WERI-Rb-1 (cell line): ENCODE measurements at places on chromosomes 1 and 21.

GRCh38 chr1:44417351-44418021 lies 12.4 kb downstream of the RNF220 start:
- DNase-seq = peak; percentile 72

DNA sequence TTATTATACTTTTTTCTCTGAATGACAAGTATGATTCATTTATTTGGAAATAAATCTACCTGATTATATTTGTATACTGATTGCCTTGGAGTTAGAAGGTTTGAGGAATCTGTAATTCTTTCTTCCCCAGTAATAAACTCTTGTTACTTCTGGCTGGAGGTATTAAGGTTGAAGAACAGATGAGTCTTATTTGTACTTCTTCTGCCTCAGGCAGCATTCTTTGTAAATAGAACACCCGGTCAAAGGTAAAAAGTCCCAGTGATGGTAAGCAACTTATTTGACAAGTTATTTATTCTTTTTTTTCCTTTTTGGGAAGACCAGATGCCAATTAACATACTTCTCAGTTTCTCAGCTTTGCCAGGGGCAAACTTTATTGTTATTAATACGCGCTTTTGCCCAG lies 12.9 kb downstream of the SNX27 start:
- no peak for DNase-seq

GRCh38 chr1:181208967-181209366 lies 120.5 kb downstream of the IER5 start:
- no peak for DNase-seq

- DNase-seq = peak; percentile 73
Measured at GRCh38 chr1:176559878-176560277, 96.9 kb downstream of the PAPPA2 start.

DNA sequence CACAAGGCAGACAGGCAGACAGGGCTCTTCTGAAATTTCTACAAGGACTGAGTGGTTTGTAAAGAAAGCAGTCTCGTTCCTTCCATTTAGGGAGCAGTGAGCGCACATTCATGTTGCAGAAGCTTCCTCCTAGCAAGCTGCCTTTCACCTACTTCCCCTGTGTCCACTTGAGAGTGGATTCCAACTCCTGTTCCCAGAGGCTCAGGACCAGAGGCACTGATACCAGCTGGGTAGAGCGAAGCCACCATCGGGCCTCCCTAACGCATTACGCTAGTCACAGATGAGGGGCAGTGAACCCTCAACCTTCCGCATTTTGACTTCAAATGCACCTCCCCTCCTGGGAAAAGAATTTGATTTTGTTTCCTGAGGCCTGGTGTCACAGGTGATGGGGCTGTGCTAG lies 215.8 kb downstream of the SIPA1L2 start:
- no peak for DNase-seq

DNA sequence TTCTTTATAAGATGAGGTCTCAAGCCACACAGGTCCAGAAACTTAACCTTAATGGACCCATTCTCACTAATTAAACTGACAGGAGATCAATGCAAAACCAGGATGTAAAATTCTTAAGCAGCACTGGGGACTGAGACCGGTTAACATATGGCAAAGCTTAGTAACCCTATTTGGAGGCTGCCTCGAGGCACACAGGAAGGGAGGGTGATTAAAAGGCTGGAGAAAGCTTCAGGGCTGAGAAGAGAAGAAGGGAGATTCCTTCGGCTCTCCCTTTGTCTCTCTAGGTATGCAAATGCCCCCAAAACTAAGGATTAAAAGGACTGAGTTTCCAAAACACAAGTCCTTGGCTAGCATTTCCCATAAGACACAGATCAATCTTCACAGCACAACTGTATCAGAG lies 120.8 kb upstream of the DSCAM start:
- DNase-seq = peak; percentile 71

- DNase-seq = no peak
Measured at GRCh38 chr1:41498391-41498790, 13.9 kb upstream of the EDN2 start.

DNA sequence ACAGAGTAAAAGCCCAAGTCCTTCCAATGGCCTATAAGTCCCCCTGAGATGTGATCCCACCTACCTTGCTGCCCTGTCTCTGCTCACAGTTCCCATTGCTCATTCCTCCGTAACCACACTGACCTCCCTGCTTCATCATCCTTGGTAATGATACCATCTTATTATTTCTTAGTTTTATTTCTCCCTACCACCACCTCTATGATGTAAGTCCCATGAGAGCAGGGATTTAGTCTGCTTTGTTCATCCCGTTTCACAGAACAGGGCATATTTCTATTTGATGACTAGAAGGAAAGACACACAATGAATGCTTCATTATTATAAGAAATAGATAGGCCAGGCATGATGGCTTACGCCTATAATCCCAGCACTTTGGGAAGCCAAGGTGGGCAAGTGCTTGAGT lies 22.5 kb downstream of the NIBAN1 start:
- DNase-seq = no peak

- DNase-seq = peak; percentile 20
Measured at GRCh38 chr1:65174585-65174984, 26.6 kb downstream of the AK4 start.

DNA sequence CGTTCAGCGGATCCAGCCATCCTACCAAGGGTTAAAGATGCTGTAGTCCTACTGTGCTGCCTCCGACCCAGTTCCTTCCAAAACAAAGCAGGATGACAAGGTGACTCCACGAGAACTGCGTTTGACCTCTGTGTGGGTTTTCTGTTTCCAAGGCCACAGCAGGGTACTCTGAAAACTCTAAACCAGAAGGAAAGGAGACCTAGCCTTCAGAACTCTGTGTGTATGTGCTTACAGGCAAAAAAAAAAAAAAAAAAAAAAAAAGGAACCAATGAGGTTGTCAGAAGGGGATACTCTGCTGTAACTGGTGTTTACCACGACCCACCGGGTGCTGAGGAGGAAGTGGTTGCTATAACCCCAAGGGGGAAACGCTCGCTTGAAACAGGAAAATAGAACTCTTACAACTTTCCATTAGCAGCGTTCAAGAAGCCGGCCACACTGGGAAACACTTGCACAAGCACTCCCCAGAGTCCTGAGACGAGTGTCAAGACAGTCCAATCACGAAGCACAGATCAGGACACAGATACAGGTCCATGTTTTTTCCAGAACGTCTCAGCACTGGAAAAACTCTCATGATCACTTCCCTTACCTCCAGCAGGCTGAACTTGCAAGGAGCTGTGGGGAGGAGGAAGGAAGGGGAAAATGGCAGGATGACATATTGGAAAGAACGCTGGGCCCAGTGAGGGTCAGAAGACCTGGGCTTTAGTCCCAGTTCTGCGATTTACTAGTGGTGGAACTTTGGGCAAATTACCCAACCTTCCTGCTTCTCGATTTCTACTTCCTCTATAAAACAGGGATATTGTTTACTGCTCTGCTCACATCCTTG lies 64.0 kb downstream of the ITPKB start:
- DNase-seq = no peak

GRCh38 chr1:245579881-245580280 lies 425.1 kb downstream of the KIF26B start:
- no peak for DNase-seq

DNA sequence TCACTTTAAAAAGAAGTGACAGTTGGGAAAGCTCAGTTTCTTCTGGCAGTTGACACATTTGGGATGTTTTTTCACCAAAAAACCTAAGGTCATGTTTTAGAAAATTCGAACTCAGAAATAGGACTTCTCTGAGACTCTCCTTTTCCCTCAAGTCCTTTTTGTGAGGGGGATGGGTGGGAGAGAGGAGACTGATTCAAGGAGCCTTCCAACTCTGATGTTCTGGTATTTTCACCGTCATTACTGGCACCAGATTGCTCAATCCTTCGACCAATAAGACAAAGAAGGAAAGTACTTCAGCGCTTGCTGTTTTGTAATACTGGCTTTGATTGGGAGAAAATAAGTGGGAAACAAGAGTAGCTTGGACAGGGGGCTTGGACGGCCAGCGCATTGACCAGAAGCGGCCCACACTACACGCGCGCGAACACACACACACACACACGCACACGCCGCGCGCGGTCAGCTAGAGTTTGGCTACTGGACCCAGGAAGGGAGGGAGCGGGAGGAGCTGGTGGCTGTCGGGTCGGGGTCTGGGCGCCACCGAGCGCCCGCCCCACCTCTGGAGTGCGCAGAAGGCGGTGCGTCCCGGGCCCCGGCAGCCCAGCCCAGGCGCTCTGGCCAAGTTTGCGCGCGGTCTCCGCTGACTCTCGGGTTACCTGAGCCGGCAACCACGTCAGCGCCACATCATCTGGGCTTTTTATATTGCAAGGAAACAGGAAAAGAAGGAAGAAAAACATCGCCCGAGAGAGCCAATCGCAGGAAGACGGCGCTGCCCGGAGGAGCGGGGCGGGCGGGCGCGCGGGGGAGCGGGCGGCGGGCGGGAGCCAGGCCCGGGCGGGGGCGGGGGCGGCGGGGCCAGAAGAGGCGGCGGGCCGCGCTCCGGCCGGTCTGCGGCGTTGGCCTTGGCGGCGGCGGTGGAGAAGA lies at the start of gene KCNK1:
KCNK1 (plus strand) TSS at position 855 of the 921 bp plus-strand sequence; CDS start at position 921, 66 bp downstream.
- no peak for DNase-seq

DNA sequence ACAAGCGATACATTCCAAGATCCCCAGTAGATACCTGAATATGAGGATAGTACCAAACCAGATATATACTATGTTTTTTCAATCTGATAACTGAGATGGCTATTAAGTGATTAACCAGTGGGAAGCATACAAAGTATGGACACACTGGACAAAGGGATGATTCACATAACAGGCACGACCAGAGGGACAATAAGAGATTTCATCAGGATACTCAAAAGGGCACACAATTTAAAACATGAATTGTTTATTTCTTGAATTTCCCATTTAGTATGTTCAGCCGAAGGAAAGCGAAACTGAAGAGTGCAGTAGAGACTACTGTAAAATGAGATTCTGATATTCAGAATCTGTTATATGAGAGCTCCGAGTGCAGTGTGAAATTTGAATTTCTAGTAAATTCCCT lies 10.6 kb downstream of the ZZZ3 start:
- no peak for DNase-seq

- no peak for DNase-seq
Measured at GRCh38 chr1:168373869-168374268, 93.2 kb downstream of the TBX19 start.

GRCh38 chr1:184296466-184297243 lies 90.2 kb upstream of the C1orf21 start:
- peak; percentile 22 for DNase-seq

- no peak for DNase-seq
Measured at GRCh38 chr1:43415901-43416300, 26.2 kb downstream of the SZT2 start.

- no peak for DNase-seq
Measured at GRCh38 chr21:42291751-42292562, 23.3 kb downstream of the TFF3 start.

DNA sequence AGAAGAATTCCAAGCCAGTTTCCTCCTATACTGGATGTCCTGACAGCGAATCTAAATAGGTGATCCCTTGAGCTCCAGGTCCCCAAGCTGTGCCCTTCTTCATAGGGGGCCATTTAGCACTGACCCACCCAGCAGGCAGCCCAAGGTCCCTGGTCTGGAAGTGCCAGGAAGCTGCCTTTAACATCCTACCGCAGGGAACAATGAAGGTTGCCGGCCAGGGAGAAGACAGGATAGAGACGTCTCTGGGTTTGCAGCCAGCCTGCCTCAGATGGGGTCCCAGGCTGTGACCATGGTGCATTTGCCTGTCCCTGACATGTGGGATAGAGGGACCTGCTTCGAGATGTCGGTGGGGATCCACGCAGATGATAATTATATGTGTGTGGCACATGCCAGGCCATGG lies 2.7 kb upstream of the RIPK4 start:
- DNase-seq = no peak

DNA sequence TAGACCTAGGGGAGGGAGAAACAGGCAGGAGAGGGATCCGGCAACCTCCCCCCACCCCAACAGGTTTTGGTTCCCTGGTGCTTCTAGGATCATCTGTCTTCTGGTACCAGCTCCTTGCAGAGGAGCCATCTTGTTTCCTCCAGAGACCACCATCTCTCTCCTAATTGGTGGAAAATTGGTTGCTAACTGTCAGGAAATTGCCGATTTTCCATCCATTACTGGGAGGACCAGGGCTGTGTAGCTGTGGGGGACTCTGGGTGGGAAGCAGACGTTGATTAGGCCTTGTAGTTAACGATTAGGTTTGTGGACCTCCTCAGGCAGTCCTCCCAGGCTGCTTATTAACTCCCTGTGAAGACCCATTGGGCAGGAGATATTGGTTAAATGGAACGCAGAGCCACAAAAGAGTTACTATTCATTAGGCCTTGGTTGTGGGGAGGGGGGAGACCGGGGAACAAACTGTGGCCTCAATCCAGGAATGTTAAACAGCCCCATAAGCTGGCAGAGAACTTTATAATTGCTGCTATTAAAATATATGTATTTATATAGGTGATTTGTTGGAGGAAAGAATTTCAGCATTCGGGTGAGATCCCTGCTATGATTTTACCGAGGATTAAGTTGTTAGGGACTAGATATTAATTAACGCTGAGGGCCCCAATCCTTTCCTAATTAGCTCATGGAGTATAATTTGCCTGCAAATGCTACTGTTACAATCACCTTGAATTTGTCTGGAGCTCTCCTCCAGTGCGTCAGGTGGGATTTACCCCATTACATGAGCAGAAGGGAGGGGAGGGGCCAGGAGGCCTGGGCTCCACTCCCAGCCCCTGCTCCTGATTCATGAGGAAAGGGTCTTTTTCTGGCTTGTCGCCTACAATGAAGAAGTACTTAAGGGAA lies 61.2 kb upstream of the TRABD2B start:
- no peak for DNase-seq

- no peak for DNase-seq
Measured at GRCh38 chr1:111511370-111511769, 7.9 kb upstream of the ADORA3 start.

- DNase-seq = no peak
Measured at GRCh38 chr1:6580119-6580592, 362 bp downstream of the ZBTB48 start.

DNA sequence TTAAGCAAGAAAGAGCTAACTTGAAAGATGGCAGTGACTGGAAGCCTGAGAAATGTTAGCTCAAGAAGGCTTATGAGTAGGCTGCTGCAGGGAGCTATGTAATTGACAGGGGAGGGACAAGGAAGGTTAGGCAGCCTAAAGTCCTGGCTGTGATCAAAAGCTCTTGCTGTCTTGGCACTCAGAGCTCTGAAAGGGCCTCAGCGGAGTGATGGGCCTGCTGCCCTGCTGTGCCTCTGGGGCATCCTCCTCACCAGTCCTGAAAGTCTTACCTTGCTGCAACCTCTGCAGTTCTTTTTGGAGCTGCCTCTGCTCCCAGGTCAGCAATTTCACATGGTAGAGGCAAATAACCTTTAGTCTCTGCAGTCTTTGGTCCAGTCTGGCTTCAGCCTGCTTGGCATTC lies 1.8 kb downstream of the CCDC190 start:
- DNase-seq = no peak

- no peak for DNase-seq
Measured at GRCh38 chr21:45257673-45258341, 29.9 kb downstream of the POFUT2 start.

- no peak for DNase-seq
Measured at GRCh38 chr1:17616731-17617279, 77.3 kb downstream of the ARHGEF10L start.

GRCh38 chr1:30911059-30911954 lies 2.7 kb upstream of the SDC3 start:
- peak; percentile 90 for DNase-seq

- peak; percentile 92 for DNase-seq
Measured at GRCh38 chr1:153277852-153278251, 18.4 kb downstream of the LORICRIN start.

GRCh38 chr1:242245255-242245654 lies 246.4 kb upstream of the MAP1LC3C start:
- DNase-seq = no peak
